ENCODE measurements at places on chromosomes 4 and X.

- DNase-seq, result peak; percentile 53
Observed at GRCh38 chrX:15500497-15500966, at the start of gene BMX. TSS of gene BMX (plus strand) at chrX:15500807. CDS start at chrX:15508354, 7,547 bp downstream.

GRCh38 chr4:5824635-5825034 is 68.3 kb downstream of the CRMP1 start:
- DNase-seq, result peak; percentile 60

DNA sequence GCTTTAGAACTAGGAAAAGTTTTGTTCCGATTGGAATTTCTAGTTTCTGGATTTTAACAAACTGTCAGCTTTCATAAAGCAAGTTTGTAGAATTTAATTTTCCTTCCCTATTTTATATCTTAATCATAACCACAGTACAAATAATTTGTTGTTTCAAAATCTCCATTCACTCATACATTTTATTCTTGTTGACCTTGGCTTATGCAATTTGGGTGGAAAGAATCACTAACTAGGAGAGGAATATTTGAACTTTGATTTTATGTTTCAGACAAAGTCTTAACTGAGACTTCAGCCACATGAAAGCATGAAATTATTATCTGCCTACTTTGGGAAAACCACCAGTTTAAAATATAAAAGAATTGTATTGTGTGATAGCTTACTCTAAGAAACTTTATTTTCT is 427.9 kb downstream of the SPRY1 start:
- peak; percentile 46 for DNase-seq

DNA sequence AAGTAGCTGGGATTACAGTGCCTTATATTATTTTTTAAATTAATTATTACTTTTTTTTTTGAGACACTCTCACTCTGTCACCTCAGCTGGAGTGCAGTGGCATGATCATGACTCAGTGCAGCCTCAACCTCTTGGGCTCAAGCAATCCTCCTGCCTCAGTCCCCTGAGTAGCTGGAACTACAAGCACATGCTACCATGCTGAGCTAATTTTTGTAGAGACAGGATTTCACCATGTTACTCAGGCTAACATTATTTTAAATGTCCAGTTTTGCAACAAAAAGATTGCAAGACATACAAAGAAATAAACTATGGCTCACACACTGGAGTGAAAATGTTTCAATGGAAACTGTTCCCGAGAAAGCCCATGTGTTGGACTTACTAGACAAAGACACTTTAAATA is 59.2 kb downstream of the MND1 start:
- peak; percentile 19 for DNase-seq

- no peak for DNase-seq
Observed at GRCh38 chrX:40303256-40304077, 205.7 kb upstream of the BCOR start.

- DNase-seq, result no peak
Observed at GRCh38 chr4:14445882-14446281, 556.4 kb upstream of the CPEB2 start.

DNA sequence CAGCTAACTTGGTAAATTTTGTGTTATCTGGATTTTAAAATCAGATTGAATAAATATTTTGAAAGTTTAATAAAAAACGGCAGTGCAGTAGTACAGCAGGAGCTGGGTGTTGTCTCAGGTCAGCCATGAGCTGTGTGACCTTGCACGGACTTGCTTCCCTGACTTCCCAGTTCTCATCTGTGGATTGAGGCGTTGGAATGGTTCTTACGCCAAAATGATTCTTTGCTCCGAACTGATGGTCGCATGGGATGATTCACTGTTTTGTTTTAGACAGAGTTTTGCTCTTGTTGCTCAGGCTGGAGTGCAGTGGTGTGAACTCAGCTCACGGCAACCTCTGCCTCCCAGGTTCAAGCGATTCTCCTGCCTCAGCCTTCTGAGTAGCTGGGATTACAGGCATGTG is 45.0 kb downstream of the RGS12 start:
- DNase-seq, result no peak

GRCh38 chr4:184313702-184314659 is 96.3 kb upstream of the ENPP6 start:
- no peak for DNase-seq

GRCh38 chr4:158253350-158253980 is 43.2 kb downstream of the TMEM144 start:
- peak; percentile 72 for DNase-seq

- no peak for DNase-seq
Observed at GRCh38 chr4:94833394-94833793, 75.6 kb downstream of the BMPR1B start.

- no peak for DNase-seq
Observed at GRCh38 chrX:42027367-42028000, 104.1 kb upstream of the CASK start.

- no peak for DNase-seq
Observed at GRCh38 chr4:141080668-141081067, 52.6 kb downstream of the RNF150 start.

DNA sequence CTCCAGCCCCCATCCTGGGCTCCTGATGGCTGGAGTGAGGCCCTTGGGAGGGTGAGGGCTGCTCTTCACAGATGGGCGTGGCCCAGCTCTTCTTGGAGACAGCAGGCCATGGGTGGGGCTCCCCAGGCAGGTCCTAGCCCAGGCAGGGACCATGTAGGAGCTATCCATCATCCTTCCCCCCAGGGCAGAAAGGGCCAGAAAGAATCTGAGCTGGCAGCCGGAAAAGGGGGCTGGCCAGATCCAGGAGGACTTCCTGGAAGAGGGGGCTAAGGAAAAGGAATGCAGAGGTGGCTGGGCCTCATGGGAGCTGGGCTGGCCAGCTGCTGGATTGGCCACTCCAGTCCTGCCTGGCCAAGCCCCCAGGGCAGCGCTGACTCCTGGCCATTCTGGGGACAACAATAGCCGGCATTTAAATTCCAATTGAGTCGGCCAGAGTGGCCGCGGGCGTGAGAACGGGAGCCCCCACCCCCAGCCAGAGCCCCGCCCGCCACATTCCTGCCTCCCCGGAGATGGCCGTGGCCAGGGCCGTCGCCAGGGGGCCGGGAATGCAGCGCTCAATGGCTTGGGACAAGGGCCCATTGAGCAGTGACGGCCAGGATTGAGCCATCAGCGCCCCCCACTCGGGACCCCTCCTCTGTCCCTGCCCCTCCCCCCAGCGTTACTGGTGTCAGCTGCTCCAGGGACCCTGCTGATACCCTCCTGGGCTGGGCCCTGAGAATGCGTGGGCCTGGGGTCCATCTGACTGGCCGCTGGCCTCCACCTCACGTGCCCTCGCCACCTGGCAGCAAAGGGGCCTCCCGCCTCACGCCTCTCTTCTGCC is 15.1 kb upstream of the FGFR3 start:
- peak; percentile 21 for DNase-seq

GRCh38 chrX:9888953-9889470 is 78.1 kb upstream of the CLDN34 start:
- no peak for DNase-seq

DNA sequence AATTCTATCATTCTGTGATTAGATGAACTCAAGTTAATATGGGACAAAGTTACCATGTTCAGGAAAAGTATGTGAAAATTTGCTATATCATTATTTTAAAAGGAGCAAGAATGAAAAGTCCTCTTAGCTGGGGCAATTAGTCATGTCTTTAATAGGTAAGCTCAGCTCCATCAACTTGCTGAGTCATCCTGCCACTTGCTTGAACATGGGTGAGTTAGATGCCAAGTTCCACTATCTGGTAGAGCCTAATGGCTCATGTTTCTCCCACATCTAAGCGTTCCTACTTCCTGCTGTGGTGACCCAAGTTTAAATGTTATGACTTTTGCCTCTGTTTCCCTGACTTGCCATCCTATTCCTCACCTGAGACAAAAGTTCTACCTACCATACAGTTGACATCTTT is 276.8 kb downstream of the ZNF674 start:
- DNase-seq, result peak; percentile 28

GRCh38 chr4:38184404-38184803 is 224.2 kb downstream of the PTTG2 start:
- DNase-seq, result no peak

- peak; percentile 60 for DNase-seq
Observed at GRCh38 chr4:142824368-142824767, 21.7 kb downstream of the INPP4B start.

DNA sequence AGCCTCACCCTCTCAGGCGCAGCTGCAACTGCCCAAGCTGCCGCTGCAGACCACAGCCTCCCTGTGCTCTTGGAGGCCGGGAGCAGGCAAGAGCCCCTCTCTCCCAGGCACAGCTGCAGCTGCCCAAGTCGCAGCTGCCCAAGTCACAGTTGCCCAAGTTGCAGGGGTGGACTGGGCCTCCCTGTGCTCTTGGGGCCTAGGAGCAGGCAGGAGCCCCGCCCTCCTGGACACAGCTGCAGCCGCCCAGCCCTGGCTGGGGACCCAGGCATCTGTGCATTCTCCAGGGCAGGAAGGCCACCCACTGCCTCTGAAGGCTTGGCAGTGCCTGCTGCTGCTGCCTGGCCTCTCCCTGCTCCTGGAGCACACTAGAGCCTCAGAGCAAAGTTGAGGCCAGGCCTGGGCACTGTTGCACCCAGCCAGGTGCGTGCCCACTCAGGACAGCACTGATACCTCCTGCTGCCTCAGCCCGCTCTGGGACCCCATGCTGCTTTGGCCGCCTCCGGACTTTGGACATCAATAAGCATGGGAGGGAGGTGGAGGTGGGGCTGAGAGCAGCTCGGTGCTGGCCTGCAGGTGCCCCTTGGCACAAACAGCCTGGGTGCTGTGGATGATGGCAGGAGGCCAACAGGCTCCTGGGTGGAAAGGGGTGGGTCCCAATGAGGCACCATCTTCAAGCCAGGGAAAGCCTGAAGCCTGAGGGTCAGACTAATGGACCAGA is 247.5 kb downstream of the PDGFC start:
- DNase-seq, result no peak

- no peak for DNase-seq
Observed at GRCh38 chr4:119246177-119246733, 33.7 kb downstream of the USP53 start.

DNA sequence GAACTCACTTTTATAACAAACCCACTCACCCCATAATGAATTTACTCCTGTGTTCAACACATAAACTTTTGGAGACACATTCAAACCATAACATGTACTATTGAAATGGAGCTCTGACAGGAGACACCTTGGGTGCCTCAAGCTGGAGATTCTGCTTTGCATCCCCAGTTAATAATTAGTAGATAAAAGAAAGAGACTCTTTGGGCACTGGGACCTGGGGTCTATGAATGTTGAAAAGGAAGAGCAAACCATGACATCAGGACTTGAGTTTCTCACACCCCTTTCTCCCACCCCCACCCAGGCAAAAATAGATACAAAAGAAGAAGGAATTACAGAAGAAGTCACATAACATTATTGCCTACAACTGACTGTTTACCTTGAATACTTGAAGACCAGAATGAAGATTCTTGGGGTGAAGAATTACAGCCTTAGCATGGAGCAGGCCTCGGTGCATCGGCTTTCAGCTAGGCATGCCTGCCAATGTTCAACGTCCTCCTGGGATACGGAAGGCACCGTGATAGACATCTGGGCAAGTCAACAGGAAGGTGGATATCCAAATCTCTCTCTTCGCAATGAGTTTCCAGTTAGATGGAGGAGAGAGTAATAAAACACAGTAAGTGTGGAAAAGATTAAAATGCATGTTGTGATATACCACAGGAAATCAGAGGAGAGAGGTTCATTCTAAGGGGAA is 316.0 kb downstream of the TRIML1 start:
- DNase-seq, result no peak

- DNase-seq, result peak; percentile 34
Observed at GRCh38 chr4:20393486-20394100, 141.9 kb downstream of the SLIT2 start.

- no peak for DNase-seq
Observed at GRCh38 chr4:152996672-152997071, 60.5 kb downstream of the FHDC1 start.

DNA sequence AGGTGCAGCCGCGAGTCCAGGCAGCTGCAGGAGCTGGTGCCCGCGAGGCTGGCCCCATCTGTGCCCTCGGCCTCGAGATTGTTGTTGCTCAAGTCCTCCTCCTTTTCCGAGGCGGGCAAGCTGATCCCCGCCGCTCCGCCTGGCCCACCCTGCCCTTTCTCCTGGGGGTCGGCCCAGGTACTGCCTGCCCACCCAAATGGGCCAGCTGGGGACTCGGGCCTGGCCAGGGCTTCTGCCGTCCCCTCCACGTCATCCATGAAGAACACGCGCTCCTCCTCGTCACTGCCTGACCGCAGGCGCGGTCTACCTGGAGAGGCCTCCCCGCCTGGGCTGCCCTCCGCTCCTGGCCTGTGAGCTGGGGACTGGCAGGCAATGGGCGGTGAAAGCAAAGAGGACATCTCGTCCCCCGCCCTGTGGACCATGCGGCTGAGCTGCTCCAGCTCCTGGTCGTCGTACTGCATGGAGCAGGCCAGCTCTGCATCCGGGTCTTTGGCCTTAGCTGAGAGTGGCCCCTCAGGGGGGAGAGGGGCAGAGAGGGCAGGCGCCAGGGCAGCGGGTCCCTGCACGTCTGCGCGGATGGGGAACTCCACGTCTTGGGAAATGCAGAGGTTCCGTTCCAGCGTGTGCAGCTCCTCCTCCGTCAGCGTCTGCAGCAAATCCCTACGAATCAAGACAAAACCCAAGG is 43.1 kb upstream of the MXD4 start:
- DNase-seq, result no peak

GRCh38 chr4:61772126-61772525 is 572.0 kb downstream of the ADGRL3 start:
- no peak for DNase-seq

DNA sequence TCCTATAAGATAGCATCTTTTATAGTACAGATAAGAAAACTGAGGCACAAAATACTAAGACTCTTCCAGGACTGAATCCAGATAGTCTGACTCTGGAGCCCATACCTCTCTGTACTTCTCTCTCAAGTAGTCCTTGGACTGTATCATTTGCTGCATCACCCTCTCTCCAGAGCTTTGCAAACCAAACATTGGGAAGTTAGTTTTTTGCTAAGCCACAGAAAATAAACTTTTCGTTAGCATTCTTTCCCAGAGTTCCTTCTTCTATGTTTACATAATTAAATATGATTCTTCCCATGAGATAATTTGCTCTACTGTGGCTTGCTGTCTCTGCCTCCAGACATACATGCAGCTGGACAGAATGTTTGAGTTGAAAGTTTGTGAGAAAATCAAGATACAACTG is 22.0 kb downstream of the PPEF2 start:
- no peak for DNase-seq

DNA sequence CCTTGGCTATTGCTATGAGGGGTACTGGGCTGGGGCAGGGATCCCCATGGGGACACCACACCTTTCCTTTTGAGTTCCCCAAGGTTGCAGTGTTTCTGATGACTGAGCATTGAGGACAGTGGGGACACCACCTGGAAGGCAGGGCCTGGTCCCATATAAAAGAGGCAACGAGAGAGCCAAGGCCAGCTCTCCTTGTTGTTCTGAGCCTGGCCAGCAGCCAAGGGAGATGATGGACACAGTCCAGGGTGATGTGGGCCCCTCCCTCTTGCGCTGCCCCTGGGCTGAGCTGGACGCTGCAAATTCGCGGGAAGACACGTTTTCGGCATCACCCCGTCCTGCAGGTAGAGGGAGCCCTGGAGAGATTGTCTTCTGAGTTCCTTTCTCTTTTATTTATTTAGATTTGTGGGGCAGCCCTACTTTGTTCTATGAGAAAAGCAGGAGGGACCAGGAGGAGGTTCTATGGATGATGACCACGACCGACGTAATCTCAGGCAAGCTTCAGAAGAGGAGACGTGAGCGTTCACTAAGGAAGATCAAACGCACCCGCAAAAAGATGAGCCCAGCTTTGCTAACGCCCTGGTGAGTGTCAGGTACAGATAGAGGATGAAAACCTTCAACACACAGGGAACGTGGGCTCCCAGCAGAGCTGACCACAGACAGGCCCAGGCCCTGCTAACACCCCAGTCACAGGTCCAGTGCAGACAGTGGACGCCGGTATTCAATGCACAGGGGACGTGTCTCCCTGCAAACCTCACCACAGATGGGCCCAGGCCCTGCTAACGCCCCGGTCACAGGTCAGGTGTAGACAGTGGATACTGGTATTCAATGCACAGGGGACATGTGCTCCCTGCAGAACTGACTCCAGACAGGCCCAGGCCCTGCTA is 97.4 kb downstream of the SHOX start:
- no peak for DNase-seq
